ENCODE measurements at places on chromosomes 2 and 18. TPM values are rescaled to one million over a fixed set of nuclear protein-coding genes. Genes with fewer than 3 reads are reported as not detected.

DNA sequence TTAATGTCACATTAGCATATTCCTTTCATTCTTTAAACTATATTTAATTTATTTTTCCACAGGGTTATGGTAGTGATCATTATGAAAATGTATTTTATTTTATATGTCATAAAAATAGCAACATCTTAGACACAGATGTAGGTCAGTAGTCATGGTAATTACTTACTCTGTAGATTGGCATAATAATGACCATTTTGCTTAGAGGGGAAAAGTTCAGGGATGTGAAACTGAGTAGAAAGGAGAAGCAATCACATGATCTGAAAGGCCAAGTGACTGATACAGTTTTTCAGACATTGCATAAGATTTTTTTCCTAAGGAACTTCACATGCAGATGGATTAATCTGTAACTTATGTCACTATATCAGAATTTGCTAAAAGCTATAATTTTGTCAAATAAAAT, 286.9 kb downstream of the CTNNA2 start:
- DNase-seq, result no peak

- peak; percentile 34 for DNase-seq
Measured at GRCh38 chr2:49914281-49914680, 760.0 kb upstream of the FSHR start.

GRCh38 chr2:183919167-183919566, 679.2 kb upstream of the ZNF804A start:
- DNase-seq, result no peak

Gene SETBP1
- 52.3 TPM for total RNA-seq

Gene BCL11A
- total RNA-seq, result 128 TPM

- no peak for DNase-seq
Measured at GRCh38 chr2:28318462-28319117, 74.1 kb upstream of the FOSL2 start.

- no peak for DNase-seq
Measured at GRCh38 chr2:113058998-113059960, at the start of gene IL36RN. Gene IL36RN (plus strand): TSS chr2:113059198. CDS start chr2:113059439, 241 bp downstream.

DNA sequence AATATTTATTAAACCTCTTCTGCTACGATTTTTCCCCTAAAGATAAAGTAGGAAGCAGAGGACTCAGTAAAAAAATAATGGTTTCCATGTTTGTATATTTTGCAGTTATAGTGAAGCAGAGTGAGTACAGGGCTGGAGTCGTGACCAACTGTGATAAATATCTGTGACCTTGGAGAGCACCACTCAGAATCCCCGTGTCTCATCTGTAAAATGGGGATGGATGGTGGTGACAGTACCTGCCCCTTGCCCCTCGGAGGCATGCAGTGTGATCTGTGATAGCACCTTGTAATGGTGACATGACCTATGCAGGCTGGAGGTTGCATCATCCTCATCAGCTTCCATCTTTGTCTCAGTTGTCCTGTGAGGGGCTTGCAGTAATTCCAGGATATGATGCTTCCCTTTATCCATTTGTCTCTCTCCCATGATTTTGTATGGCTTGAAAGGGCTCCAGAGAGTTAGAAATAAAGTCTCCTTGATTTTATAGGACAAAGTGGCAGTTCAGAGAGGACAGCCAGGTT, 5.5 kb downstream of the TTL start:
- DNase-seq, result no peak

Gene CFAP53
- 1.4 TPM for total RNA-seq

DNA sequence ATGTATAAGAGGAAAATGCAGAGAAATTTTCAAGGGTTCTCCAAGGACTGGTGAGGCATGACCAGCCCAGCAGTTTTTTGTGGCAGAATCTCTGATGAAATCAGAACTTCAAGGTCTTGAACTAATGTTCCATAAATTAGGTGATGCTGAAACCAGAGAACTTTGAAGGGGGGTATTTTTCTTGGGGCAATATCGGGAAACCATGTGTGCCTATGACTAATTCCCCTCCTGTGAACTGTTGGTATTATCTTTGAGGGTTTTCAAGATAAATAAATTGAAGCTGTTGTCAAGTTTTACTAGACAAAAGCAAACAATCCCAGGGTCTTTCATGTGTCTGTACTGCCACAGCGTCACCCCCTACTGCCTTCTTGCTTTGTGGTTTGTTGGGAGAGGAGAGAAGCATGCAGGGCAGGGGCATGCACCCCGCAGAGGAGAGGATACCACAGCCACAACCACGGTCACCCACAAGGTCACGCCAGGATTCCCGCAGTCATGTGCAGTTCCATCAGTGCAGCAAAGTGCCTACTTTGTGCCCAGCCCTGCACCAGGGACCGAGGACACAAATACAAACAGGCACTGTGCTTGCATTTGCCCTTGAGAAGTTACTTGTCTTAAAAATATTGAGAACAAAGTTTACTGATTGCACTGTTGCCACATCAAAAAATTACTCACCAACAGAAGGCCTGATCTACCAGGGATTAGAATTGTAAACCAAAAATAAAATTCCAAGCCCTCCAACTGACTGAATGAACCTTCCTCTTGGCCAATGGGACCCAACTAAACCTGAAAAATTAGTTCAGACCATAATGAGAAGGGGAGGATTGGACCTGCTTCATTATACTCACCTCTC, 413.3 kb upstream of the TRIB2 start:
- no peak for DNase-seq
